Stimulated activated CD4-positive, alpha-beta T cell treated with anti-CD3 and anti-CD28 coated beads, TNF-alpha, amount 100 ng/mL, for 1 hour (primary cell): ENCODE measurements at places on chromosomes 5 and 9.

DNA sequence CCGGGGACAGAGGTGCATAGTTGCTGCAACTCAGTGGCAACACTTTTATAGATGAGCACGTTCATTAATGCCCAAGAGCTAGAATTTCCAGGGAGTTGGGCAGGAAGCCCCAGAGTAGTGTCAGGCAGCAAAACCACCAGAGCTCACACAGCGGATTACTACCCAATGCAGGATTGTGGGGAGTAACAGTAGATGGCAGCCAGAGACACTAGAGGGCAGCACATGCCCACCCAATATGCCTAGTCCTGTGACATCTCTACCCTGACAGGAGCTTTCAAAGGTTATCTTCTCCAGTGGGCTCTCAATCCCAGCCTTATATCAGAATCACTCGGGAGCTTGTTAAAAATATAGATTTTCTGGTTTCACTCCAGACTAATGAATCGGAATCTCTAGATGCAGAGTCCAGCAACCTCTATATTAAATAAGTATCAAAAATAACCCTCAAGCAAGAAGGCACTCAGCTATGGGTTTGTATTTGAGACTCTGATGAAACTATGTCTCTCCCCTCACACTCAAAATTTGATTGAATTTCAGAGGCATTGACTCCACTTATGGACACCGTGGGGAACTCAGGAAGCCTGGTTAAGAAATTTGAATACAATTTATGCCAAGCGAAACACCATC is 58.4 kb upstream of the PHF24 start:
- DNase-seq = peak; percentile 70

- DNase-seq = no peak
Observed at GRCh38 chr5:122182491-122182921, 53.2 kb downstream of the ZNF474 start.

DNA sequence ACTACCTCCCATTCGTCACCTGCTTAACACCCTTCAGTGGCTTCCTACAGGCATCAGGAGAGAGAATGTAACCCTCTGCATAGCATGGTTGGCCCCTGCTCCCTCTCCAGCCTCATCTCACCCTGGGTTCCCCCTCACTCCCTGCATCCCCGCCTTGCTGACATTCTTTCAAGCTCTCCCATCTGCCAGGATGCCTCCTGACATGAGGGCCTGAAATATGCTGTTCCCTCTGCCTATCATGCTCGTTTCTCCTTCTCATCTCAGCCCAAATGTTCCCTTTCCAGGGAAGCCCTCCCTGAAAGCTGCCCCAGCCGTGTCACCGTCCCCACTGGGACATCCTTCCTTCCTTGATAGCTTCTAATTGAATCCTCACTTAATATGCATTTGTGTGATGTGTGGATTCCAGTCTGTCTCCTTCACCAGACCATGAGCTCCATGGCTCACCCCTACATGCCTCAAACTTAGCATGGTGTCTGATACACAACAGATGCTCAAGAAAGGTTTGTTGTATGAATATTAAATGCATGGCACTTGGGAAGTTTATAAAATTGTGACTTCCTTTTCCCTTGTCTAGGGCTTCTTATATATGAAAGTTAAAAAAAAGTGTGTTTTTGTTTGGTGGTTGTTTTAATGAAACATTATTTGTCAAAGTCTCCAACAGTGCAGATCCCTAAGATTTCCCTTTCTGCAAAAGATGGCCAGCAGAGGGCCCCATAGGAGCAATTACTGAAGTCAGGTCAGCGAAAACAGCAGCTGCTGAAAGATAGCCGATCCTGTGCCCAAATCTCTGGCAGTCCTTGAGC is 7.3 kb upstream of the C5orf58 start:
- DNase-seq = peak; percentile 62

DNA sequence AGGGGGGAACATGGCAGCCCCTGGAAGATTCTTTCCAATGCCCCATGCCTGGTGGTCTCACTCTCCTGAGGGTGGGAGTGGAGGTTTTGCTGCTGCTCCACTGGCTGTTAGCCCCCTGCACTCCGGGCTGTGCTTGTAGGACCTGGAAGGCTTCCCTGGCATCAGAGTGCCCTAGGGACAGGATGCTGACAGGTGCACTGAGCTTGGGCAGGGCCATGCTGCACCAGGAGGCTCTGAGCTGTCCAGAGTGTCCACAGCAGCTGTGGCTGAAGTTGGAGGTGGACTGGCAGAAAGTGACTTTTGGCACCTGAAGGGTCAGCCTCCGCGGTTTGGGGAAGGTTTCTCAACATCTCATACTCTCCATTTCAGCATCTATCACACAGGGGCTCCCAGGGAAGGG is 249.1 kb downstream of the GADD45G start:
- DNase-seq = no peak

DNA sequence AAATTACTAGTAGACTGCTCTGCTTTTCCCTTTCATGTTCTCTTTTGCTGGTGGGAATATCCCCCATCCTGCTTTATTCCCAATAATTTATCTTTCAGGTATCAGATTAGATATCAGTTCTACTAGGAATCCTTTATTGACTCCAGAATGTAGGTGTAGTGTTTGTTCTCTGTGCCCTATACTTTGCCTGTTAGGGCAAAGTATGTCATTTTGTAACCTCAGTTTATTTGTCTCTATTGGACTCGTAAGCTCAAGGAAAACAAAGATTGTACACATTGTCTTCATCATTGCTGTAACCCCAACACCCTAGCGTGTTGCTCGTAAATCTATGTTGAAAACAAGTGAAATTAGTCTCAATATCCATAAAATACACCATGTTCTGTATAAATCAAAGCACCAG is 190.5 kb downstream of the COMMD10 start:
- DNase-seq = no peak

GRCh38 chr5:143217804-143218160 is 185.7 kb downstream of the NR3C1 start:
- DNase-seq = no peak

- no peak for DNase-seq
Observed at GRCh38 chr9:71765693-71766092, 2.6 kb downstream of the CEMIP2 start.

DNA sequence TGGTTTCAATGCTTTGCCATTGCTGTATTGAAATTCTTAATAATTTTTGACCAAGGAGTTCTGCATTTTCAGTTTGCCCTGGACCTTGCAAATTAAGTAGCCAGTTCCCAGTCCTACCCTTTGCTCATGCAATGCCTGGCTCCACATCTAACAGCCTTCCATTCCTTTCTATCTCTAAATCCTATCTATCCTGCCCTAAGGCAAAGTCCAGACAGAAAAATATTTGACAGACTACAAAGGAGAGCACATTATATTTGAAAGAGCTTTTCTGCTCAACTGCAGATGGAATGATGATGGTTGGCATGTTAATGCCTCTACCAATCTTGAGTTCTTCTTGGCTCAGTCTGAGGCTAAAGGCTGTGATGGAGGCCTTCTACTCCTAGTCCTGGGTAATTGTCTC is 15.5 kb downstream of the SLC22A4 start:
- no peak for DNase-seq

GRCh38 chr5:119360905-119361593 is 5.2 kb downstream of the TNFAIP8 start:
- DNase-seq = no peak

DNA sequence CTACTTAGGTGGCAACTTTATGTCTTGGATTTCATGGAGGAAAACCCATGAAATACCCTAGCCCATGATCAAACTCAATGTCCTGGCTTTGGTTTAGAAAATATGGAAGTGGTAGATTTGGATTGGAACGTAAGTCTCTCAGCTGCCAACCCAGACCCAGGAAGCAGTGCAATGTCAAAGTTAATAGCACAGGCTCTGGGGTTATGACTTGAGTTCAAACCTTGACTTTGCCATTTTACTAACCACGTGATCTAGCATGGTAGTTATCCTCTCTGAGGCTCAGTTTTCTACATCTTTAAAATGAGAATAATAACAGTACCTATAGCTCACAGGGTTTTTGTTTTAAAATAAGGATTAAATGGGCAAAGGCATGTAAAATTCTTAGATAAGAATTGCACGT is 13.8 kb downstream of the FYB1 start:
- no peak for DNase-seq

DNA sequence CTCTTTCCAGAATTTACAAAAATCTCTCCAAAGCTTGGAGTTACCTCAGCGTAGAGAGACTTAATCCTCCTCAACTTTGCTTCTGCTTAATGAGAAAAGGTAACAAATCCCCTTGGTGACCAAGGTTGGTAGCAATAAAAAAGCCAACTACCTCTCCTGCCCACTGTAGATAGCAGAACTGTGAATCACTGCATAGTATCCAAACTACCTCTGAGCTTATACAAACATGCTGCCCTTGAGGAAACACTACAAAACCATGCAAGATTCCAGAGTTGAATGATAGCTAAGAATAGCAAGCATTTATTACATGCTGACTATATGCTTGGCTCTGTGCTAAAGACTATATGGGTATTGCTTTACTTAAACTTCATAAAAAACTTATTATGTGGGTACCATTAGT is 2.8 kb upstream of the ADAMTS12 start:
- DNase-seq = no peak

- DNase-seq = no peak
Observed at GRCh38 chr5:168667301-168667840, 88.2 kb upstream of the PANK3 start.
